ENCODE measurements at places on chromosomes 3 and 15.

GRCh38 chr15:70559265-70560239 lies 203.8 kb downstream of the UACA start:
- no peak for DNase-seq

DNA sequence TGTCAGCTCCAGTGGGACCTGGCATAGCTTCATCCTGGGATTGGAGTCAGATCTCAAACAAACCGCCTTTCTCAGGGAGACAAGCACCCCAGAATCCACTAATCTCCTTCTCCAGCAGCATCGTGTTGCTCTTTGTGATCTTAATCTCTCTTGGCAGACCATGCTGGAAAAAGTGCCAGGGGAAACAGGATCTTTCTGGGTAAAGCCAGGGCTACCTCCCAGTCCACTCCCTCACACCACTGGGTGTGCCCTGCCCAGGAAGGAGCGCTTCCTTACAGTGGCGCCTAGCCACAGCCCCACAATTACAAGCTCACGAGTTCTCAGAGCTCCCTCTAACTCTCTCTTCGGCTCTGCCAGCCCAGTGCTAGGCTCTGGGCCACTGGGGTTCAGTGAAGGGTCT lies 32.2 kb downstream of the RPLP1 start:
- DNase-seq, result no peak

- no peak for DNase-seq
Measured at GRCh38 chr3:65070968-65071367, 383.2 kb upstream of the ADAMTS9 start.

DNA sequence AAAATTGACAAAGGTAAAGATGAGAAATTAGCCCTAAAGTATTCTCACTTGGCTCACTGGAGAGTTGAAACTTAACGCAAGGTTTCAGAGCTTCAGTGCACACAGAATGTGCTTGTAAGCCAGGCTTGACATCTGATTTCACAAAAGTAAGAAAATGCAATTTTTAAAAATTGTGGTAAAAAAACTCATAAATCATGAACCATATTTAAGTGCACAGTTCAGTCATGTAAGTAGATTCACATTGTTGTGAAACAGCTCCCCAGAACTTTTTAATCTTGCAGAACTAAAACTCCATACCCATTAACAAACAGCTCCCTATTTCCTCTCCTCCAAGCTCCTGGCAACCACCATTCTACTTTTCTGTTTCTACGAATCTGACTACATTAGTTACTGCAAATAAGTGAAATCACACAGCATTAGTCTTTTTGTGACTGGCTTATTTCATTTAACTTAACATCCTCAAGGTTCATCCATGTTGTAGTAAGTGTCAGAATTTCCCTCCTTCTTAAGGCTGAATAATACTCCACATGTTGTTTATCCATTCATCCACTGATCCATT lies 14.5 kb downstream of the RTP3 start:
- DNase-seq, result no peak

DNA sequence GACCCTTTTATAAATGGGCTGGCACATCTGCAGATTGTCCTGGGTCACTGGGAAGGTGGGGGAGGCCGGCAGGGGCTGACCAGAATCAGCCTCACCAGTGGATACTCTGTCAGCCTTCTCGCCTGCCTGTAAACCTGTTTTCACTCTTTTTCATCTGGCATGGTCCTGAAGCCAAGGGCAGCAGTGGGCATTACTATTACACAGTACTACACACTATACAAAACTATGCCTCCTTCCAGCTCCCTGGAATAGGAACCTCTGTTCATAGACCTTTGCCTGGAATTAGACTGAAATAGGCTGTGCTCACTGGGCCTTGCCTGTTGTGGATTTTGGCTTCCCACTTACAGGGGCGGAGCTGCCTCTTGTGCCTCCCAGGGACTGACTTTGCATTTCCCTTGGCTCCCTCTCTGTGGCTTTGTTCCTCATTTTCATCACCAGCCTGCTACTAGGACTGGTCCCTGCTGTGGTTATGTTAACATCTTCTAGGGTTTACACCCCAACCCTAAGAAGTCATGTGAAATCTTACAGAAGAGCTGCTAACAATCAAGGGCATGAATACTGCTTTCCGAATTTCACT lies 120.7 kb downstream of the FNDC3B start:
- DNase-seq, result no peak

DNA sequence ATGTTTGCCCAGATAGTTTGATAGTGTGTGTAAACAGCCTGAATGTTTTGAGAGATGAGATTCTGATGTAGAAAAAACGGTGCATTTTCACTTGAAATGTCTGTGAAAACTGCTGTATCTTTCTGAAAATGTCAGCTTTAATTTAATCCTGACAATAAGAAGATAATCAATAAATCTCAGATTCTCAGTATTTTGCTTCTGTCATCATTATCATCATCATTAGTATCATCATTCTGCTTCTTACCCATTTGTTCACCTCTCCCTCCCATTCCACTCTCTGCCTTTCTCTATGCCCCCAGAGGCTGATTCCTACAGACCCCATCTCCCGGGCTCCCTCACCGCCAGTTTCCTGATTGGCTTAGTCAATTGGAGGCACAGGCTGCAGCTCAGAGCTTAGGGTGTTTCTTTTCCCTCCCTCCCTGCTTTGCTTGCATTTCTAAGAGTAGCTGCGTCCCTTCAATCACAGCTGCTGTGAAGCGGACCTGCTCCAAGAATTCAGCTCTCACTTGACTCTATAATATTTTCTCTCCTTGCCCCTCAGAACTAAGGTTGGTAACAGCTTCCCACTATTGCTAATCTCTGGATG lies 8.2 kb upstream of the SNTN start:
- DNase-seq, result no peak

GRCh38 chr3:146468234-146468633 lies 1.1 kb downstream of the PLSCR2 start:
- no peak for DNase-seq

GRCh38 chr3:60707452-60708020 lies 543.7 kb downstream of the FHIT start:
- no peak for DNase-seq

DNA sequence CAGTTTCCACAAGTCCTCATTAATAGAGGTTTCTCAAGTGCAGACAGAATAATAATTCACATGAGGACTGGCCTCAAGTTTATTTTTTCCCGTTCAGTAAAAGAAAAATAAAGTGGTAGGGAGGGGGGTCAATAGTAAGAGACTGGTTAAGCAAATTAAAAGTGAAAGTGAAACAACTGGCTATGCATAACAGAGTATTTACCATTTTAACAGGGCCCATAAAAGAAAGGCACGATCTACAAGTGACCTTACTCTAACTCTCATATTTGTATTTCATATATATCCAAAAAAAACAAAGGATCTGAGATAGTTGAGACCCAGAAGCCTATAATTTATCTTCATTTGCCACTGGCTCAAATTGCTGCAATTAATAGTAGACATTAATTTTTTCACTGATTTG lies 686.3 kb downstream of the NTRK3 start:
- no peak for DNase-seq

- peak; percentile 28 for DNase-seq
Measured at GRCh38 chr3:172179680-172180399, 140.5 kb downstream of the FNDC3B start.

GRCh38 chr3:161794551-161794950 lies 297.9 kb downstream of the OTOL1 start:
- no peak for DNase-seq

GRCh38 chr3:15708882-15709677 lies 88.7 kb downstream of the ANKRD28 start:
- DNase-seq, result no peak

DNA sequence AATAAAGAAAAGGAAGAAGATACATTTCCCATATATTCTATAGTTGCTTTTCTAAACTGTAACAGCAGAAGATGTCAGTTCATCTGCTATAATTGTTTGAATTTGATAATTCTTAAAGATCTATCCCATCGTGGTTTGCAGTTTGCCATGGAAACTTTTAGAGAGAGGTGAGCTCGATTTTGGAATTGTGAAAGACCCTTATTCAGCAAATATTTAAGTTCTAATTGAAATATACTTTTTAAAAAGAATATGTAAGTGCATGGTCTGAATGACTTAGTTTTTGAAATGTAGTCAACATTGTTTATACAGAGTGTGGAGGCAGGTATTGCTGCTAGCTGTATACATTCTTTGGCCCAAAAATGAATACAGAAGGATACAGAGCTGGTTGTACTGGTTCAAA lies 127.7 kb downstream of the PDE8A start:
- DNase-seq, result no peak

- DNase-seq, result no peak
Measured at GRCh38 chr3:162170581-162170980, 674.0 kb downstream of the OTOL1 start.

DNA sequence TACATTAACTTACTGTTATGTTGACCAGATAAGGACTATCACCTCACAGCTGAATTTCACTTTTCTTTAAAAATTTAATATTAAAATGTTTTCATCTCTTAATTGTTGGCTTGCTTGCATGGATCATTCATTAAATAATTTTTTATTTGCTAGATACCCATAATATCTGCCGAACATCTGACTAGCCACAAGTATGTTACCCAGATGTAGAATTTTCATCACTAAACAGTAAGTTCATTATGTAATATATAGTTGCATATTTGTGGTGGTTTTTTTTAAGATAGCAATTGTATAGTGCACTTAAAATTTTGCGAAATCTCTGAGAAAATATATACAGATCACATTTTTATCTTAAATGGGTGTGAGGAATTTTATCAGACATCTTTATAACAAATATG lies 190.4 kb downstream of the MBNL1 start:
- no peak for DNase-seq

- DNase-seq, result peak; percentile 22
Measured at GRCh38 chr3:31918179-31919150, 62.6 kb downstream of the OSBPL10 start.

DNA sequence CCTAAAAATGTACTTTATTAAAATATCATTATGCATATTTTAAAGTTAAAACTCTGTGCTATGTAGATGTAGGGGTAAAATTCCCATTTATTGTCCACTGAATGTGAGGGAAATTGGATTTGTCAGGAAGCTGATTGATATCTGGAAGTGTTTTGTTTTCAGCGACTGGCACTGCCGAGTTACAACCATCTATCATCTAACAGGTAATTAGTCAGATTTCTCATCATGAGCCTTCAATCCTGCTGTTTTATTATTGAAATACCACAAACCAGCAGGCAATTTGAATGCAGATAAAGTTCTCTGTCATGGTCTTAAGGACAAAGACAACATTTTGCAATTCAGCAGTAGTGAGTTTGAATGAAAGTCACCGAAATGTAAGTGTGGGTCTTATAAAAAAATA lies 40.5 kb downstream of the ZIC1 start:
- no peak for DNase-seq

- no peak for DNase-seq
Measured at GRCh38 chr3:115401851-115402501, 221.3 kb upstream of the GAP43 start.

- no peak for DNase-seq
Measured at GRCh38 chr3:48119505-48120193, 68.6 kb downstream of the CDC25A start.

GRCh38 chr3:171254315-171254714 lies 205.9 kb downstream of the TNIK start:
- no peak for DNase-seq

- no peak for DNase-seq
Measured at GRCh38 chr3:196652961-196653795, 13.7 kb downstream of the NRROS start.

DNA sequence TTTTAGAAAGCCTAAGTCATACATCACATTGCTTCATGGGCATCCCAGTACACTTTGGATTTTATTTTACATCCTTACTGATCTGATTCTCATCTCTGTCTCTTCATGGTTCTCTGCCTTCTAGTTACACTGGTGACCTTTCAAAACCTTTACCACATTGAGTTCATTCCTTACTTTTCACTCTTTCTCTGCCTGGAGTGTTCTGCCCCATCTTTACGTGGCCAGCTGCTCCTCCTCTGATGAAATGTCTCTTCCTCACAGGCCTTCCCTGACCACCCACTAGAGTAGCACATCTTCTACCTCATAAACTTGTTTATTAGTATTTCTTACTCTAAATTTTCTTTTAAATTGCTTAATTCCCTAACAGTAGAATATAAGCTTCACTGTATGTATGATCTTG lies 17.7 kb downstream of the CTNNB1 start:
- no peak for DNase-seq

DNA sequence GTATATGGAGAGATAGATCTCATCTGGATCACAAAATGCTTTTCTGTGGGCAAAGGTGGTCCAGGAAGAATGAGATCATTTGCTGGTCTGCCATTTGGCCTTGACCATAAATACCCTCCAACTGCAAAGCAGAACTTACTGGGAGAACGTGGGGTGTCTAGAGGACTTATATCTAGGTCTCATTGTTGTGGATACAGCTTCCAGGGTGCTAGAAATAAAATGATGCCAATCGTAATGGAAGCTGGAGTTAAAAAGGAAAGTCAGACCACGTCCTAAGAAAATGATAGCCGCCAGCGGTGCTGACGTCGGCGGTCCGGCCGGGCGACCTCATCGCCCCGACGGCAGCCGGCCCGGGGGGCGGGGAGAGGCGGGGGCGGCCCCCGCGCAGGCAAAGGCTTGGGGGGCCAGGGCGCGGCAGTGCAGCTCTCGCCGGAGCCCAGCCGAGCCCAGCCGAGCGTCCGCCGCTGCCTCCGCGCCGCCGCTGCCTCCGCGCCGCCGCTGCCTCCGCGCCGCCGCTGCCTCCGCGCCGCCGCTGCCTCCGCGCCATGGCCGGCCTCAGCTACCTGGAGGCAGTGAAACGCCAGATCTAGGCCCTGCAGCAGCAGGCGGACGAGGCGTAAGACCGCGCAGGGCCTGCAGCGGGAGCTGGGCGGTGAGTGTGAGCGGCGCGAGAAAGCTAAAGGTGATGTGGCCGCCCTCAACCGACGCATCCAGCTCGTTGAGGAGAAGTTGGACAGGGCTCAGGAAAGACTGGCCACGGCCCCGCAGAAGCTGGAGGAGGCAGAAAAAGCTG lies 89.5 kb downstream of the EOMES start:
- peak; percentile 18 for DNase-seq

DNA sequence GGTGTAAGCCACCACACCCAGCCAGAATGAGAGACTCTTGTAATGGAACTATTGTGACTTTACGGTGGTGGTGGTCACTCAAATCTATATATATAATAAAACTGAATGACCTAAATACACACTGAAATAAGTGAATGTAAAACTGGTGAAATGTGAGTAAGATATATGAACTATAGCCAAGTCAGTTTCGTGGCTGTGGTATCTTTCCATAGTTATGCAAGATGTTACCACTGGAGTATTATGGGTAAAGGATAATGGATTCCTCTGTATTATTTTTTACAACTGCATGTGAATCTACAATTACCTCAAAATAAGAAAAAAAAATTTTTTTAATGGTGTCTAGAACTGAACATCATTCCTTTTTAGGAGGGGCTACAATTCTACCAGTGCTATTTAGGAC lies 21.9 kb downstream of the PIK3CB start:
- DNase-seq, result no peak

GRCh38 chr15:40471808-40472150 lies 995 bp downstream of the CHST14 start:
- no peak for DNase-seq

DNA sequence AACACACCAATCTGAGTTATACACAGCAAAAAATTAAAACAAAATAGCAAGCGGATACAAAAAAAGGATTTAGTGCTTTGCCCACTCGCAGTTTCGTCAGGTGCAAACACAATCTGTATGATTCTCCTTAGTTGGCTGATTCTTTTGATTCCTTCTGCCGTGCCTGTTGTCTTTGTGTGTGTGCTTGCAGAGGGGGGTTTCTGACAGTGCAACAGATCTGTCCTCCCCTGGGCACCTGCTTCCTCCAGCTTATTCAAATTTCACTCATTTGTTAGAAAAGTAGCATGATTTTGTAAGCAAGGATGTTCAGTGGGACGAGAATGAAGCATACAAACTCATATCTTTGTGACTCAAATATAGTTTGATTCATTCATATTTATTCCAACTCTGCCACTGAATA lies 74.0 kb upstream of the NEO1 start:
- no peak for DNase-seq

All from GM18507 (cell line).